Mucosa of gallbladder (tissue), 1 donor: ENCODE measurements at places on chromosomes 5 and 9.

DNA sequence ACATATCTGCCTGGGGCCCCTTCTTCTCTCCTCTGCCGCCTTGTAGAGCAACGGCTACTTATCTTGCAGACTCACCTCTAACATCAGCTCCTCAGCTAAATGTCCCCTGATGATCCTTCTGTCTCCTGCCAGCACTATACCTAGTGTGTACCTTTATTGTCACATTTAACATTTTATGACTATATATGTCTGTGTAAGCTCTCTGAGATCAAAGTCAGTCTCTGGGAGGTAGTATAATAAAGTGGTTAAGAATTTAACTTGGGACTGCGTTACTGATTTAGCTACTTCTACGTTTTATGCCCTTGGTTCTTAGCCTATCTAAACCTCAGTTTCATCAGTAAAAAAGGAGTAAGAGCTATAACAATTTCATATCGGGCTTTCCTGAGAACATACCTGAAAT, 2.2 kb downstream of the TMED7 start:
- DNase-seq = no peak

DNA sequence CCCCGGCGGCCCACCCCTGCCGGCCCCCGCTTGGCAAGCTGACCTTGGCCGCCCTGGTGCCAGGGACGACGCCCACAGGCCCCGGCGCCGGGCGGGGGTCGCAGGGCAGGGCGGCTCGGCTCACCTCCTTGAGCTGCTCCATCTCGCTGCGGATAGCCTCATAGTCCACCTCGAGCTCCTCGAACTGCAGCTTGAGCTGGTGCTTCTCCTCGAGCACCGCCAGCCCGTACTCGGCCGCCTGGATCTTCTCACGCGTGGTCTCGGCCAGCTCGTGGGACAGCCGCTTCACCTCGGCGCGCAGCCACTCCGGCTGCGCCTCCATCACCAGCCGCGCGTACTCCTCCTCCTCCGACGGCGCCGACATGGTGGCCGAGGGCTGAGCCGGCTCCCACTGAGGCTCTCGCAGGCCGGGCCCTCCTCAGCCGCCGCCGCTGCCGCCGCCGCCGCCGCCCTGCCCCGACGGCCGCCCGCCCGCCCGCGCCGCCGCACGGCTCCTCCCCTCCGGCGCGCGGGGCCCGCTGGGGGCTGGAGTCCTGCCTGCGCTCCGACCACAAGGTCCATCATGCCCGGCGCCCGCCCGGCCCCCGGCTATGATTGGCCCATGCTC, at the start of gene BICD2:
Gene BICD2, minus strand, starts transcription at position 453 of the 607 bp plus-strand sequence. Its CDS starts 89 bp downstream, at position 364.
- DNase-seq = no peak

- no peak for DNase-seq
Observed at GRCh38 chr5:88665750-88666215, 217.2 kb downstream of the MEF2C start.

GRCh38 chr9:133877967-133878366, 114.2 kb downstream of the VAV2 start:
- DNase-seq = no peak

DNA sequence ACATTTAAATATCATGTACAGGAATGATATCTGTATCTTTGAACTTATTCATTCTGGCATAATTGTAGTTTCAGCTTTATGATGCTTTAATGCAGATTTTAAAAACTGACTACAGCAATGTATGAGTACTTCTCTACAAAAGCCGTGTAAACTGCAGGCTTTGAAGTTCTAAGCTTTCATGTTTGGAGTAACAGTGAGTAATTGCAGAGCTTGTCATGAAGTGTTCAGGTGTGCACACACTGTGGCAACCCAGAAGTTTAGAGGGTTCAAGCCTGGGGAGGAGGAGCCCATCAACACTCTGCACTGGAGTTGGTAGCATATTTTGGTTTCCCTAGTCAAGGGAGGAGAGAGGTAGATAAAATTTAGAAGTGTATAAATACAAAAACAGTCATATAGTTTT, 130.9 kb downstream of the CD180 start:
- no peak for DNase-seq

GRCh38 chr9:111661802-111662521, 557 bp downstream of the GNG10 start:
- no peak for DNase-seq

DNA sequence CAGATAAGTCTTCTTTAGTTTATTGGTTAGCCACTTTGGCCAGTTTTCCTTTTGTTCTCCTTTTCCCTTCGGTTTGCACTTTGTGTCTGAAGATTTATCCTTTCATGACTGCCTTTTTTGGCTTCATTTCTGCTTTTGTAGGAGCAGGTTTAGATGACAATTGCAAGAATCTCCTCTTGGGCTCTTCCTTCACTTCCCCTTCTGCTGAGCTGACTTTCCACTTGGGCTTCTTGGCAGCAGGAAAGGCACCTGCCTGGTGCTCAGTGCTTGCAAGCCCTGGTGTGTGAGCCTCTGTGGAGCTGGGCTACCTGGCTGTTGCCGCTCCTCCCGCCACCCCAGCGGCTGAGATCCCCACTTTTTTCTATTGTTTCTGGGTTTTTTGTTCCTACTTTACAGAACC, 7.3 kb downstream of the CCDC112 start:
- no peak for DNase-seq

DNA sequence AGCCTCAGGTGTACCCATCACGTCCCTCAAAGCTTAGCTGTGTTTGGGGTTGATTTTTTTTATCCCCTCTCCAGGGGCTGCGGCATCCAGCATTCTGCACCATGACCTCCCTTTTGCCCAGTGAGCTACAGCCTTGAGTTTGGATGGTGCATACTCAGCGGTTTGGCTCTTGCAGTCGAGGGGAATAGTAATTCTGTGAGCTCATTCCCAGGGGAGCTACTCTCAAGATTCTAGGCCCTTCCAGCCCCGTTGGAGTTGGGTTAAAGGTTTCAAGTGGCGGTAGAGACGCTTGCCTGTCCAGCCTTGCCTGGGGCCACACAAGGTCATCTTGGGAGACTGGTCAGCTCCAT, 102.2 kb upstream of the SPRY4 start:
- no peak for DNase-seq

DNA sequence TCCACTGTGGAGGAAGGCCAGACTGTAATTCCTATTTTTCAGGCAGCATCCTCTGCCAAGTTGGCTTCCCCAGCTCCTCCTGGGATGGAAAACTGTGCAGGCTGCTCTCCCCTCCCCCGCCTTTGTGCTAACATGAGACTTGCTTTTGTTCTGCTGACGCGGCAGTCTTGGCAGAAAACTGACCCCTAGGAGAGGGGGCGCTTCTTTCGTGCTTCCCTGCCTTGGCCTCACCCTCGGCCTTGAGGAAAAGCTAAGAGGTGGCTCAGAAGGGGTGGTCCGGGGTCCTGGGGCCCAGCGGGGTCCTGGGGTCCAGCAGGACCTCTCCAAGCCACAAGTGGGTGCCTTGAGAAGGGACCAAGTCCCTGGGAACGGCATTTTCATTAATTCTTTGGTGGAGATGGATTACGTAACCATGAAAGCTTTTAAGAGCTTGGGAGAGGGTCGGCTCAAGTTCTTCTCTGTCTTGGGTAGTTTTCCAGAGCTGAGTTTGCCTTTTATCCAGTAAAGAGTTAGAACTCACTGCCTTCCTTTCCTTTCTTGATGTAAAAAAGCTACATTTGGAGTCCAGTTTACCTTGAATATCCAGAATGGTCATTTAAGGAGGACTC, 51.0 kb downstream of the SH3PXD2B start:
- peak; percentile 78 for DNase-seq

- no peak for DNase-seq
Observed at GRCh38 chr9:69818750-69819345, 1.8 kb upstream of the CFAP95 start.

- DNase-seq = no peak
Observed at GRCh38 chr9:88177371-88177770, 39.1 kb upstream of the SPATA31C2 start.

GRCh38 chr9:75851917-75852316, 38.6 kb upstream of the PCSK5 start:
- no peak for DNase-seq

DNA sequence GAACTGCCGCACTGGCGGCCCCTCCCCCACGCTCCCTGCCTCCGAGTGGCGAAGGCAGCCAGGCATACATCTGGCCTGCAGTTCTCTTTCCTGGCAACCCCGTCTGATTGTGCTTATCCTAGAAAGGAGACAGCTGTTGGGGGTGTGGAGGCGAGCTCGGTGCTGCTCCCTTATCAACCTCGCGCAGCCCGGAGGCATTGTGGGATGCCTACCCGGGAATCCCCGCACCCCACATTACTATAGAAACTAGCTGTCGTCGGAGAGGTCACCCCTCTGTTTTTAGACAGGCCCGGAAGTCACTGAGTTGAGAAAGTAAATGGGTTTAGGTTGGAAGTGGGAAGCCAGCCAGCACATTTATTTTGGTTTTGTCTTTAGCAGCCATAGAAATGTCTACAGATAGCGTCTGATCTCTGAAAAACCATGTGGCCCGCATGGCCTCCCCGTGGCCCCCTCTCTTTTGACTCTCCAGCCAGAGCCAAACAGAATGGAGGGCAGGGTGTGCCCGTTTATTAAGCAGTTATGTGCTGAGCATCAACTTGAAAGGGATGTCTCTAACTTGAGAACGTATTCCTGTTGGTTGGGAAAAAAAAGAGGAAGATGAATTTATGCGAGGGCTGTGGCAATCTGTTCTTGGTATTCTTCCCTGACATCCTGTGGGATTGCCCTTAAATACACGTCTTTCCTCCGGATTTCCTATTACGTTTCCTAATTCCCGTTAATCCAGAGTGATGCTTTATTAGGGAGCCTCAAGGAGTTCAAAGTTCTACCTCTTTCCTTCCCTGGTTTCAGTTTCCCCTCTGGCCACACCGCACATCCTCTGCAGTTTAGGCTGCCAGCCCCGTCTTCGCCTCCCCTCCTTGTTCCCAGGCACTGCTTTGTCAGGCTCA, 3.9 kb downstream of the STC2 start:
- DNase-seq = peak; percentile 65

DNA sequence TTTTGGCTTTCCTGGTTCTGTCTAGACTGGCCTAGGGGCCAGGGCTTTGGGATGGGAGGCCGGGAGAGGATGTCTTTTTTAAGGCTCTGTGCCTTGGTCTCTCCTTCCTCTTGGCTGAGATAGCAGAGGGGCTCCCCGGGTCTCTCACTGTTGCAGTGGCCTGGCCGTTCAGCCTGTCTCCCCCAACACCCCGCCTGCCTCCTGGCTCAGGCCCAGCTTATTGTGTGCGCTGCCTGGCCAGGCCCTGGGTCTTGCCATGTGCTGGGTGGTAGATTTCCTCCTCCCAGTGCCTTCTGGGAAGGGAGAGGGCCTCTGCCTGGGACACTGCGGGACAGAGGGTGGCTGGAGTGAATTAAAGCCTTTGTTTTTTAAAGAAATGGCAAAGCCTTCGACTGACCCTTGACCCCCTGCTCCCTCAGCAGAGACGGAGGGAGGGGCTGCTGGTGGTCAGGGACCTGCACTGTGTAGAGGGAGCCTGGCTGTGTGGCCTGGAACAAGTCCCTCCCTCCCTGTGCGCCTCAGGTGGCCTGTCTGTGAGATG, 11.1 kb downstream of the FPGS start:
- DNase-seq = no peak

DNA sequence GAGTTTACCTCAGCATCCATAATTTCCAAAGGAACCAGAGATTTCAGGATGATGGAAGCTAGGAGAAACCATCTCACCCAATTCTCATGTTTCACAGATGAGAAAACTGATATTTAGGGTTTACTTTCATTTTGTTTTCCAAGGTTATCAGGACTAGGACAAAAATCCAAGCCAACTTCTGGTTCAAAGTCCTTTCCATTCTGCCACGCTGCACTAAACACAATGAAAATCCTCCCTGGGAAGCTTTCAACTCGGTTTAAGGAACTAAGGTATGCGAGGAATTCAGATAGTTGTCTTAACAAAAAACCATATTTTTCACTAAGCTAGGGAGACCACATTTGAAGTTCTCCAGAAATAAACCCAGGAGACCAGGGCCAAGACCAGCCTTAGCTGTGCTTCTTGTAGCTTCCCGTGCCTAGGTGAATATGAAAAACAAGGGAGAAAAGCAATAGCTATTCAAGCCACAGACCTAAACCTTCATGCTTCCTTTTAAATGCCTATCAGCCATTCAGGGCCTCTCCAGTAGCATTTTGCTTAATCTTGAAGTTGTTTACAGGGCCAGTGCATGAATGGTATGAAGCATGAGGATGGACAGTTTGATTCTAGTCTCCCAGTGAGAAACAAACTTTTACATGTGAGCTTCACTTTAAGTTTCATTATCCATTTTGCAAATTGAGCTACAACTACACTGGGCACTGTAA, 167.9 kb downstream of the DENND1A start:
- peak; percentile 19 for DNase-seq

DNA sequence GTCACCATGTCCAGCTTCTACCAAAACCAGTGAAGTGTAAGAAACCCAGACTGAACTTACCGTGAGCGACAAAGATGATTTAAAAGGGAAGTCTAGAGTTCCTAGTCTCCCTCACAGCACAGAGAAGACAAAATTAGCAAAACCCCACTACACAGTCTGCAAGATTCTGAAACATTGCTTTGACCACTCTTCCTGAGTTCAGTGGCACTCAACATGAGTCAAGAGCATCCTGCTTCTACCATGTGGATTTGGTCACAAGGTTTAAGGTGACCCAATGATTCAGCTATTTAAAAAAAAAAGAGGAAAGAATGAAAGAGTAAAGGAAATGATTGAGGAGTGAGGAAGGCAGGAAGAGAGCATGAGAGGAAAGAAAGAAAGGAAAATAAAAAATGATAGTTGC, 19.8 kb downstream of the IL7R start:
- no peak for DNase-seq

- DNase-seq = no peak
Observed at GRCh38 chr9:27632254-27632653, 59.0 kb upstream of the C9orf72 start.

GRCh38 chr5:31921852-31922305, 252.2 kb downstream of the GOLPH3 start:
- DNase-seq = no peak

GRCh38 chr5:112109331-112110007, 309.6 kb downstream of the EPB41L4A start:
- peak; percentile 84 for DNase-seq

- peak; percentile 83 for DNase-seq
Observed at GRCh38 chr9:122464633-122465567, 12.8 kb downstream of the OR1J1 start.

DNA sequence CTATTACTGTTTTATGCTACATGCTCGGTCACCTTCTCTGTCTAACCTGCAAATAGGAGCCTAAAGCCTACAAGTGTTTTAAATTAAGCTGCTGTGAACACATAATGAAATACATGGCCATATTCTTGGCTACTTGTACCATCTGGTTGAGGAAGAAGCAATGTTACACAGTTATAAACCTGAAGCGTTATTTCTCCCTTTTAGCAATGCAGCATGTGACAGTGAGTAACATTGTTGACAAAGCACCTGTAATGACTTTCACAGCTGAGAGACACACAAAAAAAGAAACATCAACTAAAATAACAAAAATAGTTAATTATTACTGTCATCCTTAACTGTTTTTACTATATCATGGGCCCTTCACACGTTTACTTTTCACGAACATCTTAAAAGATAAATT, 146.9 kb downstream of the RORB start:
- no peak for DNase-seq

DNA sequence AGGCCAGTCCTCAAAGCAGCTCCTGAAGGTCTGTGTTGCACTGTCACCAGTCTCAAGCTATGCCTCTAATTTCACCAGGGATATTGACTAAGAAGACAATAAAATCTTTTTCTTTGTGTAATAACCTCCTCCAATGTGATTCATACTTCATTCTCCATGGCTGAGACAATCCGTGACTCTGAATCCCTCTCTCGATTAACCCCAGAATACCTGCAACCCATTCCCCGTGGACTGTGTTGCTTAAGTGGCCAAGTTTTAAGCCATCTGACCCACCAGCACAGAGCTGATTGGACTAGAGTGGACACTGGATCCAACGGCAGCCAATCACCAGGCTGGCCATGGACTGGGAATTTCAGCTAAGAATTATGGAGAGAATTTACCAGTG, 5.4 kb upstream of the CCIN start:
- no peak for DNase-seq
